GM12891 (cell line): ENCODE measurements at places on chromosomes 11 and 22.

GRCh38 chr11:44095506-44096359, at the start of gene EXT2:
EXT2 (plus strand) TSS chr11:44095678; CDS start chr11:44107713, 12,035 bp downstream.
- peak; percentile 89 for DNase-seq

DNA sequence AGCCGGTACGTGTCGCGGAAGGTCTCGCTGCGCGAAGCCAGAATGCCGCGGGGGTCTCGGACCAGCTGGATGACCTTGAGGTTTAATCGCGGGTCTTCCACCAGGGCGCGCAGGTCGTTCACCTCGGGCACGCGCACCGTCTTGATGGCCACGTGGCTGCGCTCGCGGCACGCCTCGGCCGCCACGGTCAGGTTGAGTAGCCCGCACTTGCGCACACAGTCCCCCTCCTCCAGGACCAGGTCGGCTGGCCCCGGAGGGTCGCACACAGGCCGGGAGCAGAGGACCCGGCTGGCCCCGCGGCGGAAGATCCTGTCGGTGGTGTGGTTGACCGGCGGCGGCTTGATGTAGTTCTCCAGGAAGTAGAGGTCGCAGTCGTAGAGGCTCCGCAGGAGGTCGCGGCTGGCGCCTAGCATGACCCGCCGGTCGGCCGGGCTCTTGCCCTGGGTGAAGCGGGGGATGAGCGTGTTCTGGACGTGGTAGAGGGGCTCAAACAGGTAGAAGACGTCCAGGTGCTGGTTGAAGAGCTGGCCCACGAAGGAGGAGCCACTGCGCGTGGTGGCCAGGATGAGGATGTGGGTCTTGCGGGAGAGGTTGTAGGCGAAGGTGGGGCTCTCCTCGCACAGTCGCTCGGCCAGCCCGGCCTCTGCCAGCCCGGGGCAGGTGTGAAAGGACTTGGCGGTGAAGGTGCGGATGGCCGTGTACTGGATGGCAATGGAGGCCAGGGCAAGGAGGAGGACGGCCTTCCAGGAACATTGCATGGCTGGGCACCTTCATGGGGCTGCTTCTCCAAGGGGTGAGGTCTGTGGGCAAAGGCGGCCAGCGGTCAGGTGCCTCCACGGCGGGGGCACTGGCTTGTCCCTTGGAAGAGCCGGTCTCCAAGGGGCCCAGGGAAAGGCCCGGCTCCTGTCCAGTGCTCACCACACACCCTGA, 15.0 kb downstream of the CHST1 start:
- no peak for DNase-seq

DNA sequence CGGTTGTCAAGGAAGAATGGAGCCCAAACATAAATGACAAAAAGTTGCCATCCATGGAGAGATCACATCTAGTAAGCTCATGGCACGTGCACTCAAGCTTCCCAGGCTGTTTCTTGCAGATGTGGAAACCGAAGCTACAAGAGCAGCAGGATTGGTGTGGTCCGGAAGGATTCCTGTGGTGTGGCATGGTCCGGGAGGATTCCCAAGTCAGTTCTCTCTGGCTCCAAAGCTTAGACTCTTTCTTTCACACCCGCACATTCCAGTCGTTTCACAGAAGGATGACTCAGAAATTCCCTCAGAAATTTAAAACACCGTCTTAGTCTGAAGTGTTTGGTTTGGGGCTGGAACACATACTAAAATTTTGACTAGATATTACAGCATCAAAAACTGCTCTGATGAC, 78.0 kb upstream of the DRD2 start:
- DNase-seq, result no peak

DNA sequence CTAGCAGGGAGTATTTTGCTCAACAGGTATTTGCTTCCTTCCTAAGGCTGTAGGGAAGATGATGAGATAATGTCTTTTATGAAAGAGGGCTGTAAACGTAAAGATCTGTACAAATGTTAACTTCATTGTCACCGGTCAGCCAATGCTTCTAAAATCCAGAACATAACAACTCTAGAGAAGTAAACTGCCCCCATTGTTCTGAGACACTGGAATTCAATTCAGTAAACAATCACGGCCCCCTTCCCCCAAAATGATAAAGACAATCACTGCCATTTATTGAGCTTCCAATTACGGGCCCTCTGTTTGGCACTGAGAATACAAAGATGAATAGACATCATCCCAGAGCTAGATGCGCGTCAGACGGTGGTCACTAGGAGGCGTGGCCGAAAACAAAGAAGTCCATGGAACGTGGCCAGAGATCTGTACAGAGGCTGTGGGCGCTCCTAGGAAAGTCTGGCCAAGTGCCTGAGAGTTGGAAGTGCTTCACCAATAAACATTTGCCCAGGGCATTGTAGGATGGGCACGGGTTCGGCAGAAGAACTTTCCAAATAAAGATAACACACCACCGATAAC, 576 bp downstream of the TMEM258 start:
- no peak for DNase-seq

GRCh38 chr11:7573558-7574296, 59.9 kb downstream of the PPFIBP2 start:
- no peak for DNase-seq

GRCh38 chr22:20398420-20398819, 4.5 kb downstream of the ZNF74 start:
- no peak for DNase-seq

- DNase-seq, result no peak
Measured at GRCh38 chr11:116329354-116330090, 443.3 kb downstream of the BUD13 start.

GRCh38 chr22:45869340-45869847, 107.6 kb downstream of the WNT7B start:
- no peak for DNase-seq
